ENCODE measurements at places on chromosomes 4 and X. TPM values are rescaled to one million over a fixed set of nuclear protein-coding genes. Genes with fewer than 3 reads are reported as not detected.

DNA sequence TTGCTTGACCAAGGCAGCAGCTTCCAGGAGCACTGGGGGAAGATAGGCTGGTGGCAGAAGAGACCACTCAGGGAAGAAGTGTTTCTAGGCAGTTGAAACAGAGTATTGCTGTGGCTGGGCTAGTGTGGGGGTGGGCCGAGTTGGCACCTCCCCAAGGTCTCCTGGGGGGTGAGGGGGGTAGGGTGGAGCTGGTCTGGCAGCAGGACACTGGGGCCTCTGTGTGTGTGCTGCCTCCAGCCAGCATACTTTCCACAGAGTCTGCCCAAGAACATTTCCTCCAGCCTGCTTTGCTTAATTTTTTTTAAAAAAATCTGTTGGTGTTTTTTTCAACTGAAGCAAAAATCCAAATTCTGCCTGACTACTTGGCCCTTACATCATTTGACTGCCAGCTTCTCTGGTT is 4.0 kb downstream of the ITIH6 start:
- ATAC-seq, result no peak

GRCh38 chr4:34733185-34733941 is 1511.0 kb downstream of the ARAP2 start:
- no peak for ATAC-seq

GRCh38 chr4:14985161-14985560 is 17.1 kb upstream of the CPEB2 start:
- no peak for ATAC-seq

DNA sequence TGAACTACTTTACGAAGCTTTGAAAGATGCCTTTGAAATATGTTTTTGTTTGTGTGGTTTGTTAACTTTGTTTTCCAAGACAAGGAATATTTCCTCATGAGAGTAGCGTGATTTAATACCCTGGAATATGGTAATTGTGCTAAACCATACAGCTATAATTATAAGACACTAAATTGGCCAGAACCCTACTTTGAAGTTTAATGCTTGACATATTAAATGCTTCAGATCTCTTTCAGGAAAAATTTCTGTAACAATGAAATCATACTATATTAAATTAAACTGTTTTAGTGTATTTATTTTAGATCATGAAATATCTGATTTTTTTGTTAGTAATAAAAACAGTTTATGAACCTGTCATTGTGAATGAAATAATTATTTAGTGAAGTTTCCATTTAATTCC is 63.5 kb downstream of the DCLK2 start:
- no peak for ATAC-seq

- no peak for ATAC-seq
Measured at GRCh38 chrX:48490661-48491060, 14.7 kb downstream of the FTSJ1 start.

Gene BEND4
- total RNA-seq, result 0.12 TPM

Gene RBPJ
- 49.5 TPM for total RNA-seq

Measured in gastroesophageal sphincter (tissue), 4 donors.